Fibroblast of skin of right biceps (primary cell): ENCODE measurements at places on chromosomes 16 and 17.

DNA sequence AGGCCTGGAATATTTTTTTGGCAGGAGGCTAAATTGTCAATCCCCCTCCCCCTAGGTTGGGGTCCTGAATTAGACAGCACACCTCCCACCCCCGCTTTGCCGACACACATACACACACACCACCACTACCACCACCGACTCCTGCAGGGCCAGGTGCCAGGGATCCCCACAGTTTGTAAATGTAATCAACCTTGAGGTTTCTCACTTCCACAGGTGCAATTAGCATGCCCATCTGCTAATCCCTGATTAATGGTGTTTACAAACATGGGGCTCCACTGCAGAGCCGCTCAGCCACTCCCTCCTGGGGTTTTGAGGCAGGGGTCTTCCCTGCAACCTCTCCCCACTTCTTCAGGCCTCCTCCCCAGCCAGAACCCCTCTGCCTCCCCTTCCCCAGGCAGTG lies 11.8 kb downstream of the MRM1 start:
- no peak for DNase-seq

DNA sequence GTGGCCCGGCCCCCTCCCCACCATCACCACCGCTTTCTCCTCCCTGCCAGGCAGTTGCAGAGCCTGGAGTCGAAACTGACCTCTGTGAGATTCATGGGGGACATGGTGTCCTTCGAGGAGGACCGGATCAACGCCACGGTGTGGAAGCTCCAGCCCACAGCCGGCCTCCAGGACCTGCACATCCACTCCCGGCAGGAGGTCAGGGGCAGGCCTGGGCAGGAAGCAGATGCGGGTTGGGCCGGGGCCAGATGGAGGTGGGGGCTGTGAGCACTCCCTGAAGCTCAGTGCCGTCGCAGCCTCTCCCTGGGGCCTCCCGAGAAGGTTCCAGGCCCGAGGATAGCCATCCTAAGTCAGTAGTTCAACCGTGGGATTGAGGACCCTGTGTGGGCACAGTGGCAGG lies 14.2 kb upstream of the ADGRG3 start:
- DNase-seq = no peak

DNA sequence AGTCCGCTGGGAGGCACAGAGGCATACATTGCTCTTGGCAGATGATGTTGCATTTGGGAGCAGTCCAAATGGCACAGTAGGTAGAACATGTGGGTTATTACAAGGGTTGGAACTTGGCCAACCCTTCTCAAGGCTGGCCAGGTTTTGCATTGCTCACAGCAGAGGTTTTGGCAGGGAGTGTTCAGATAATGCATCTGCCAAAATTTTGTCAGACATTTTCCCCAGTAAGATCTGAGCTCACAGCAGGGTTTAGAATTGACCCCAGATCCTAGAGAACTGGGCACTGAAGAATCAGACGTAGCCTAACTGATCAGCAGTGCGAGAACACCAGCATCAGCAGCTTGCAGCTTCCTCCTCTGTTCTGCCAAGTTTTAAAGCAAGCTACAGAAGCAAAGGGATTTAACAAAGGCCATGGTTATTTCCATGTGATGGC lies 468.8 kb upstream of the KIF2B start:
- DNase-seq = no peak

DNA sequence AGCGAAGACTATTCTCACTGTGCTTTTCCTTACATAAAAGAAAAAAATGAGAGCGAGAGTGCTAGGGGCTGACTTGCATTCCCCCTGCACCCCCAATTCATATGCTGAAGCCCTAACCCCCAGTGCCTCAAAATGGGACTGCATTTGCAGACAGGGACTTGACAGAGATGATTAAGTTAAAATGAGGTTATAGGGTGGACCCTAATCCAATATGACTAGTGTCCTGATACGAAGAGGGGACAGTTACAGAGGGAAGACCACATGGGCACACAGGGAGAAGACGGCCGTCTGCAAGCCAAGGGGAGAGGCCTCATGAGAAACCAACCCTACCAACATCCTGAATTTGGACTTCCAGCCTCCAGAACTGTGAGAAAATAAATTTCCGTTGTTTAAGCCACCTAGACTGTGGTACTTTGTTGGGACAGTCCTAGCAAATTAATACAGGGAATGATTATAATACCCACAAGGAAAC lies 1.6 kb upstream of the TMEM220 start:
- DNase-seq = no peak

DNA sequence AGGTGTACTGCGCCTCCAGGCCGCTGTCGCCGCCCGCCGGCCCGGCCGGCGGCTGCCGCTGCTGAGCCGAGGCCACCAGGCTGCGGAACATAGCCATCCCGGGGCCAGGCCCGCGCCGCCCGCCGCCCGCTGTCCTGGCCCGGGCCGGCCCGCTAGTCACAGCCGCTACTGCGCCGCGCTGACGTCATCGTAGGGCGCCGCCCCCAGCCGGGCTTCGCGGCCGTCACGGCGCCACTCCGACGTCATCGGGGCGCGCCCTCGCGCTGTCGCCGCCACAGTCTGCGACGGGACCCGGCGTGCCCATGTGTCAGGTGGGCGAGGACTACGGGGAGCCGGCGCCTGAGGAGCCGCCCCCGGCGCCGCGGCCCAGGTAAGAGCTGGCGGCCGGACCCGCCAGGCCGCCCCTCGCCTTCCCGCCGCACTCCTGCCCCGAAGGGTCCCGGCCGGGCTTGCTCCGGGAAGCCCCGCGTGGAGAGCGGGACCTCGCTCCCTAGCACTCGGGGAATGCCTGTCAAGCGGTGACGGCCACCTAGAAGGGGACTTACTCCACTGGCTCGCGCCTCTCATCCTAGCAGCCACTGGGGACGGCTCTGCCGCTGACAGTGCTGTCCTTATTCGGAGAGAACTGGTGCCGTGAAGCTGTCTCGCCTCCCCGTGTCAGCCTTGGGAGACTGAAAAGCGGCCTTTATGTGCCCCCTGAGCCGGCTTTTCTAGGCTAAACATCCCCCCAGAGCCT lies at the start of the genes CTU2 and RNF166:
Gene CTU2 (plus strand): TSS at position 275 of the 736 bp plus-strand sequence. CDS start 28 bp downstream, at position 303.
Gene RNF166 (minus strand): TSS at position 180 of the 736 bp plus-strand sequence. CDS start 83 bp downstream, at position 97.
- DNase-seq = peak; percentile 88

DNA sequence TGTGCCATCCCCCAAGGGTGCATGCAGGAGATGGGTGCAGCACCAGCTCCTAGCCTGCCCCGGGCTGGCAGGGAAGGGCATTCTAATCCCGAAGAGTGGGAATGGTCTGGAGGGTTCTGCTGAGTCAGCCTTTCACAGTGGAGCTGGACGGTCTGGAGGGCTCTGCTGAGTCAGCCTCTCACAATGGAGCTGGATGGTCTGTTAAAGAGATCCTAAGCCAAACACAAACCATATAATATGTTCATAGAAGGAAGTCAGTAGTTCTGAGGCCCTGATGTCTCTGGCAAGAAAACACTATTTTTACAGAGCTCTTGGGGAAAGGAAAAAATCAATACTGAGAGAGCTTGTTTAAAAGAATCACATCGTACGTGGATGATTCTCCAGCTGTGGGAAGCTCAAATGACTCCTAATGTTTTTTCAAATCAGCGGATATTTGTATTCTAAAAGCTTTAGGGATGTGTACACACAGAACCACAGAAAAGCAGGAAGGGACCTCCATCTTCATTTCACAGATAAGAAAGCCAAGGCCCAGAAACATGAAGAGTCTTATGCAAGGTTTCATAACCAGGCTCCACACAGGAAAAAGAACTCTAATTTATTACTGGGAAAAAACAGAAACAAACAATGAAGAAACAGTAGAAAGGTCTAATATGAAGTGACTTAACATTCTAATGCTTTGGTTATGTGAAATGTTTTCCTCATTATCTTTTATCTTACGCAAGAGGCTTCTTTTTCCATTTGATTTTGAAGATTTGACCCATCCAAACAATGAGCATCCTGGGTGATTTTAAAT lies 176.3 kb downstream of the VPS53 start:
- DNase-seq = no peak

GRCh38 chr17:76124582-76125390 lies 16.3 kb downstream of the FOXJ1 start:
- no peak for DNase-seq
